ENCODE measurements at places on chromosomes 12 and 14.

- DNase-seq, result no peak
These were observed 64.2 kb downstream of the LGR5 start for GRCh38 chr12:71503579-71504391.

GRCh38 chr12:106089935-106090334 lies 48.8 kb downstream of the NUAK1 start:
- DNase-seq, result no peak

GRCh38 chr14:79605849-79606248 lies 605.5 kb downstream of the DIO2 start:
- DNase-seq, result no peak

DNA sequence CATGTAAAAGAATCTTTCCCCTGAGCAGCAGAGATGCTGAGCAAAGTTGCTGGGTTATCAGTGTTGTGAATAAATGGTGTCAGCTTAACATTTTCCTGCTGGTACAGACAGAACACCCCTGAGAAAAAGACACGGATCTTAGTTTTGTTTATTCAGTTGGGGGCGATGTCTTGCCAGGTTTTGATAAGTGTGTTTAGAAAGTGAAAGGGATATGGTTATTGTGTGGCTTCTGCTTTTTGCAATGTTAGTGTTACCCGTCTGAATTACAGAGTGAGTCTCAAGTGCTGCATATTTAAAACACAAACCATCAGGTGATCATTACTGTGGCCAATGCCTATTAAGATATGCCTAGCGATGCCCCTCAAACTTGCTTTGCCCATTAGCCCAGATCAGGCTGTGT lies 864.6 kb upstream of the SEL1L start:
- no peak for DNase-seq

DNA sequence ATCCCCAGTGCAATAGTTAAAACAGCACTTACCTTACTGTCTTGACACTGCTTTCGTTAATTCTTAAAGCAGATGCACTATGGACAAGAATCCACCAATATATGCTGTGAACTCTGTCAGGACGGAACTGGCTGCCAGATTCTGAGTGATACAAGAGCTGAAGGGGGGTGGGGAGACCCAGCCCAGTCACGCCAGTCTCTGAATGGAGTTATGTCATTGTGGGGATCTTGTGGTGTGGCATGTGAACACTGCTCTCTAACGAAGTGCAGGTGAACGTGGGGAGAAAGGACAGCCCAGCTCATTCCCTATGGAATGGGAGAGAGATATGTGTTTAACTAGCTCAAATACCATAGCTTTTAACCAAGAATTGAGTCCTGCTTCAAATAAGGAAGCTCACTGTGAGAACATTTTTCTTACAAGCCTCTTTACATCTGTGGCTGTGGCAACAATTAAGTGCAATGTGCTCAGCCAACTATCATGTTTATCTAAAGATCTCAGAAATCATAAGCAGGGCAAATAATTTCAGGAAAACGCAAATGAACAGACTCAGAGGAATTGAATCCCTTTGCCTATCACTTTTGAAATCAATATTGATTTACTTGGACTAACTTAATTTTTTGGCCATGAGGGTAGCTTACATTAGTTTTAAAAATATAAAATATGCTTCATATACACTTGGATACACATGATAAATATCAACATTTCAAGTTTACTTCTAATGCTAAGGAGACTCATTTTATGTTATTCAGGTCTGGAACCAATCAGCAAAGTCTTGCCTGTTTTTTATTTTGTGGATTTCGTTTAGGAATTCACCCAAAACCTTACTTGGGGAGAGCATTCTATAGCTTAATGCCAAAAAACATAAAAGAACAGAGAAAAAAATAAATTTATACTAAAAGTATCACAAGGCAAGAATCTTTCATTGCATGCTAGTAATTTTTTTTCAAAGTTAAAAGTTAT lies at the start of gene LUM:
TSS of gene LUM (minus strand) at position 129 of the 960 bp plus-strand sequence. CDS start 2,515 bp downstream, outside the sequence.
- no peak for DNase-seq

GRCh38 chr12:23098517-23098916 lies 473.5 kb downstream of the ETNK1 start:
- no peak for DNase-seq

DNA sequence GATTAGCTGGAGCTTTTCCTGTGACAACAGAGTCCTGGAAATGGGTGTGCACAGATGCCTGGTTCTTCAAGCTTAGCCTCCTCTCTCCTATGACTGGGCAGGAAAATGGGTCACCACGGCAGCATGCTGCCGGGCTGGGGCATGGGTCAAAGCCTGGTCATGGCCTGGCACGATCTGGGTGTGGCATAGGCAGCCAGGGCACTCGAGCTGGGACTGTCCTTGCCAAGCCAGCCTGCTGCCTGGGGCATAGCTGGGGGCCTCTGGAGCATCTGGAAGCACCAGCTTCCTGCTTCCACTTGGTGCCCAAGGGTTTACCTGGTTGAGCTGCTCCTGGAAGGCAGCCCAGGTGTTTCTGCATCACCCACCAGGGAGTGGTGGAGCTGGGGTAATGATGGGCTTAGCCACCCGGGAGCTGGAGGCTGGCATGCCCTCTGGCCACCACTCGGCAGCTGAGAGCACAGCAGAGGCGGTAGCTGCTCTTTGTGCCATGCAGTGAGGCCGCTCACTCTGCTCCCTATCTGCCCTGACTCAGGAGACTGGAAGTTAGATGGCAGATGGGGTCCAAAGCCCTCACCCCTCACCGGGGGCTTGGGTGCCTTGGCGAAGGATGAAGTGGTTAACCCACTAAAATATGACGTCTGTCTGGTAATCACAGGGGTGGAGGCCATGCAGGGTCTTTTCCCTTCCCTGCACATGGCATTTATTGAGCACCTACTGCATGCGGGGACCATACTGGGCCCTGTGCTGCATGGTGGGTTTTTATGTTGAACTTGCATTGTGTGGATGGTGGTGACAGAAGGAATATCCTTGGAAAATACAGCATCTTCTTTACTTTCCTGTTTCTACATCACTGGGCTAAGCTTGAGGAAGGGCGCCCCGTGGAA lies 1.7 kb downstream of the OTUB2 start:
- DNase-seq, result no peak

DNA sequence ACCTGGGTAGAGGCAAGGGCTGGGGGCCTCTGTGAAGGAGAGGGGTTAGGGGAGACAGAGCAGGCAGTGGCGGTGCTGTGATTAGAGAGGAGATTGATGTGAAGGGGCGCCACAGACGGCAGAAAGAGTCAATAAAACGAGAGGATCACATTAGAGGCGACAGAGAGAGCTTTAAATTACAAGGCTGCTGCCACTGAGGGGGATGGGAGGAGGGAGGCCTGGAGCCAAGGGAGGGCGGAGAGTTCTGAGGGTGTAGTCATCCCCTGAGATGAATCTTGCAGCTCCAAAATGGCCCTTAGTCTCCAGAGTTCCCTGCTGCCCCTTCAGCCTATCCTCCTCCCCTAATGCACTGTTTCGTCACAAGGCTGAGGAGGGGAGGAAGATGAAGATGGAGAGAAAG lies 12.8 kb downstream of the ZFHX2 start:
- no peak for DNase-seq

GRCh38 chr14:73208390-73208789 lies 28.9 kb upstream of the PAPLN start:
- no peak for DNase-seq

GRCh38 chr14:104528496-104528895 lies 51.1 kb upstream of the C14orf180 start:
- no peak for DNase-seq

DNA sequence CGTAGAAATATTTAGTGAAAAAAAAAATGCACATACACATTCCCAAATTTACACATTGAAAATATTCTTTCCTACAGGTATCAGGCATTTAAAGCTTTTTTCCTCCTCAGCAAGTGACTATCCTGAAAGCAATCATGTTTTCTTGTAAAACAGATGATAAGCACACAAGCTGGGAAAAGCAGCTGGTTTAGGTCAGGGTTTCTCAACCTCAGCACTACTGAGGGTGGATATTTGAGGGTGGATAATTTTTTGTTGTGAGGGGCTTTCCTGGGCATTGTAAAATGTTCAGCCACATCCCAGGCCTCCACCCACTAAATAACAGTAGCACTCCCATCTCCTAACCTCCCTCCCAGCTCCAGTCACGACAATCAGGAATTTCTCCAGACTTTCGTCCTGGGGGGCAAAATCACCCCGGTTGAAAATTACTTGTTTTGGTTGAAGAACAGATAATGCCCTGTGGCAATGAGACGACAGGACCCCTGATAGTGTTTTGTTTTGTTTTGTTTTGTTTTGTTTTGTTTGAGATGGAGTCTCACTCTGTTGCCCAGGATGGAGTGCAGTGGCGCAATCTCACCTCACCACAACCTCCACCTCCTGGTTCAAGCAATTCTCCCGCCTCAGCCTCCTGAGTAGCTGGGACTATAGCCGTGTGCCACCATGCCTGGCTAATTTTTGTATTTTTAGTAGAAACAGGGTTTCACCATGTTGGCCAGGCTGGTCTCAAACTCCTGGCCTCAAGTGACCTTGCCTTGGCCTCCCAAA lies 15.0 kb upstream of the NT5DC3 start:
- DNase-seq, result no peak

DNA sequence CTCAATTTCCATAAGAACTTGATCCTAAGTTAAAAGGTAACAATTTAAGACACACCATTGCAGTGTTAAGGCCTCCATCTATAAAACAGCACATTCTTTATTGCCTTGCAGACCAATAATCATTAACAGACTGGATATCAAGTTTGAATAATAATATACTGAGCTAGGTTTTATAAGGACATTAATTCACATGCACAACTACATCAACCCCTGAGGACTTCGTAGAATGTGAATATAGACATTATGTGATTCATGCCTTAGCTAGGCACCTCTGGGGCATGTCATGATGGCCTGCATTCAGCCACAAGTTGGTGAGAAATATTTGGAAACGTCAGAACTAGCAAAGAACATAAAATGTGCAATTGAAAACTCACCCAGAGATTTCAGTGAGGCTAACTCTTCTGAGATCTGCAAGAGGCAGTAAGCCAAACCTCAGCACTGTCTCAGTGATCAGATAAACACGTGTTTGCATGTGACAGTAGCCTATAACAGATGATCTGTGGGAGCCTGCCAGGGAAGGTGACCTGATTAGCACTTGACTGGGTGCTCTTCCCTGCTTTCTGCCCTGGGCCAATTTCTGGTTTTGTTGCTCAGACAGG lies 492.2 kb downstream of the FLRT2 start:
- no peak for DNase-seq

GRCh38 chr14:63764103-63764502 lies 36.2 kb upstream of the SGPP1 start:
- DNase-seq, result no peak

DNA sequence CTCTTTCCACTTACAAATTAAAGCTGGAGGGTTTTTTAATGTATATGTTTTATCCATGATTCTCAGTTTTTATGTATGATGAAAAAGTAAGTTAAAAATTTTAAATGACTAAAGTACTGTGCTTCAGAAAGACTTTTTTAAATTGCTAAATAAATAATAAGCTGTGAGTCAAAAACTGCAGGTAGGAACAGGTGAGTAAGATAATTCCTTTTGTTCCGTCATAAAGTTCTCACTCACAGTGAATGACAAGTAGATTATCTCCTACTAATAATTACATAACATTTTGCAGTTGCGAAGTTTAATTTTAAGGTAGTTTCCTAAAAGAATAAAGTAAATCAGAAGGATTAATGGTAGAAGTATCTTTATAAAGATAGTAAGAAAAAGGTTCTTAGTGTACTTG lies 78.0 kb downstream of the PRKCH start:
- DNase-seq, result no peak

DNA sequence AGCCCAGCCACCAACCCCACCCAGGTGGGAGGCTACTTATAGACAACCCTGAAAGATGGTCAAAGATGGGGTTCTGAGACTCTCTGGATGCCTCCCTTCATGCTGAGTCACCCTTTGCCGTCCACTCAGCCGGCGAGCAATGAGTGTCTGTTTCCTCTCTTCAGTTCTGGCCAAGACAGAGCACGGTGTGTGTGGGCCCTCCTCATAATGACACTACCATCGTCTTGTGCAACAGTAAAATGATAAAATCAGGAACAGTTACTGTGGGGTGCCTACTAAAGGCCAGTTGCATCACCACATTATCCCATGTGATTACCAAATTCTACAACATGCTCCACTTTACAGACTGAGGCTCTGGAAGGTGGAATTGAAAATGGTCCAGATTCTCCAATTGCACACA lies 7.0 kb upstream of the BDKRB1 start:
- peak; percentile 72 for DNase-seq

DNA sequence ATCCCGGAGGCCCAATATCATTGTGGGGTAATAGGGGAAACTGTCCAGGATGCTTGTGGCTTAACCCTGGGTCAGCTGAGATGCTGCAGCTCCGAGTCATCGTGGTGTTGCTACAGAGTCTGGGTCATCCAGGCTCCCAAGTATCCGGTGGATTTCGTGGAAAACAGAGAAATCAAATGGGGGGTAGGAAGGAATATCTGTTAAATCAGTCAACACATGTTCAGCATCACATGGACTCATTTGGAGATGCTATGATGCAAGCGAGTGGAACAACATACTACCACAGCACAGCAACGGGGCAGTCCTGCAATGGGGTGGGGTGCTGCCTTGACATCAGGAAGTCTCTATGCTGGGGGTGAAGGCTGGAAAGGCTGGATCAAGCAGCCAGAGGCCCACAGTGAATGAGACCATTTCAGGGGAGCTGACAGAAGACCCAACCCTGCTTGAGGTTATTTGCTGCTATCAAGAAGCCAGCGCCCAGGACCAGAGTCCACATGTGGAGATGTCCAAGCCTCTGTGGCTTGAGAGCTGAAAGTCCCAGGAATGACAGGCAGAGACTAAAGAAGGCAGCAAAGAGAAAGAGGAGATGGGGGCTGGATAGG lies 22.9 kb downstream of the VDR start:
- DNase-seq, result peak; percentile 78

DNA sequence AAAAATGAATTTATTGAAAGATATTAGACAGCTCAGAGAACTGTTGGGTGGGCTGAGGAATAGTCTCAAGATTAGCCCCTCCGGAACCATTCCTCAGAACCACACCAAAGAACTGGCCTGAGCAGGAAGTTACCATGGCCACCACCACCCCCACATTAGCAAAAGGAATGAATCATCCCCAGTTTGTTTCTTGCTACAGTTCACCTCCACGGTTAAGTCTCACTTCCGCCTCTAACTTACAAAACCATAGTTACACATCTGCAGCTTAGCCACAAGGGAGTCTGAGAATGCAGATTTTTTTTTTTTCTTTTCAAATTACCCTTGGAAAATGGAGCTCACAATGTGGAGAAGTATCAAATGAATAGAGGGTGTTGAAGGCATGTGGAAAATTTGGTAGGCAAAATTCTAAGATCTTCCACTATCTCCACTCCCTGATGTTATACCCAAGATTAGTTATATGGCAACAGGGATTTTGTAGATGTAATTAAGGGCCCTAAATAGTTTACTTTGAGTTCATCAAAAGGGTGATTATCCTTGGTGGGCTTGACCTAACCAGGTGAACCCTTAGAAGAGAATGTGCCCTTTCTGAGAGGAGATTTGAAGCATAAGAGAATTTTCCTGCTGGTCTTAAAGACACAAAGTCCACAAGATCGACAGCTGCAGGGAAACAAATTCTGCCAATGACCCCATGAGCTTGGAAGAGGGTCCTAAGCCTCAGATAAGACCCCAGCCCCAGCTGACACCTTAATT lies 129.8 kb upstream of the KRR1 start:
- peak; percentile 38 for DNase-seq
